HS-27A (cell line): ENCODE measurements at places on chromosomes 12 and 14.

DNA sequence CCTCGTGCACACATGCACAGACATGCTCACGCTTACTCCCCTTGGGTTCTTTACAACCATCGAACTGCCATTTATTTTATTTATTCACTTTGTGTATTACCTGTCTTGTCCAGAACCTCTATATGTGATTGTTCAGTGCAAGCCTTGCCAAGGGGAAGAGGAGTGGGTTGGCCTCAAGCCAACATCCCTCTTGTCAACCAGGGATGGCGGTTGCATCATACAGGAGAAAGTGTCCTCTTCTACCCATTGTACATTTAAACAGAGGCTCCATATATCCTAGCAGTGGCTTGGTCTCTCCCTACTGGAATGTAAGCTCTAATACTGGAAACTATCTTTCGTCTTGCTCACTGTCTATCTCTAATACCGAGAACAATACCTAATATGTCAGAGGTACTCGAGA is 108.4 kb downstream of the C12orf42 start:
- DNase-seq, result no peak

GRCh38 chr12:20474016-20474415 is 105.7 kb downstream of the PDE3A start:
- DNase-seq, result no peak

- no peak for DNase-seq
Observed at GRCh38 chr14:36454599-36455240, 65.3 kb downstream of the NKX2-1 start.

- DNase-seq, result no peak
Observed at GRCh38 chr12:105220150-105220928, 15.6 kb downstream of the APPL2 start.

DNA sequence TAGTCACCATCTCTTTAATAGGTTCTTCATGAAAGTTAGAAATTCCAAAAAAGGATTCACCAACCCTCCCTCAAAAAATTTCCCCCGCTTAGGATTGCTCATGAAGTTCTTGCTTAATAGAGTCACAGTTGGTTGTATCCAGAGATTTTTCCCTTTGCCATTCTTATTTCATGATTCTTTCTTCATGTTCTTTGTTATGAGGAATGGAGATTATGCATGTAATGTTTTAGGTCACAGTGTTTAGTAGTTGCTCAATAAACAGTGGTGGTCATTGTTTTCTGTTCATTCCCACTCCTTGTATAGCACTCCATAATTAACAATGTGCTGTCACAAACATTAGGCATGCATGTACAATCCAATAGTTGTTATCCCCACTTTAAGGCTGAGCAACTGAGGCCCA is 51.2 kb upstream of the RTRAF start:
- DNase-seq, result no peak
